ENCODE measurements at places on chromosomes 7 and 10.

DNA sequence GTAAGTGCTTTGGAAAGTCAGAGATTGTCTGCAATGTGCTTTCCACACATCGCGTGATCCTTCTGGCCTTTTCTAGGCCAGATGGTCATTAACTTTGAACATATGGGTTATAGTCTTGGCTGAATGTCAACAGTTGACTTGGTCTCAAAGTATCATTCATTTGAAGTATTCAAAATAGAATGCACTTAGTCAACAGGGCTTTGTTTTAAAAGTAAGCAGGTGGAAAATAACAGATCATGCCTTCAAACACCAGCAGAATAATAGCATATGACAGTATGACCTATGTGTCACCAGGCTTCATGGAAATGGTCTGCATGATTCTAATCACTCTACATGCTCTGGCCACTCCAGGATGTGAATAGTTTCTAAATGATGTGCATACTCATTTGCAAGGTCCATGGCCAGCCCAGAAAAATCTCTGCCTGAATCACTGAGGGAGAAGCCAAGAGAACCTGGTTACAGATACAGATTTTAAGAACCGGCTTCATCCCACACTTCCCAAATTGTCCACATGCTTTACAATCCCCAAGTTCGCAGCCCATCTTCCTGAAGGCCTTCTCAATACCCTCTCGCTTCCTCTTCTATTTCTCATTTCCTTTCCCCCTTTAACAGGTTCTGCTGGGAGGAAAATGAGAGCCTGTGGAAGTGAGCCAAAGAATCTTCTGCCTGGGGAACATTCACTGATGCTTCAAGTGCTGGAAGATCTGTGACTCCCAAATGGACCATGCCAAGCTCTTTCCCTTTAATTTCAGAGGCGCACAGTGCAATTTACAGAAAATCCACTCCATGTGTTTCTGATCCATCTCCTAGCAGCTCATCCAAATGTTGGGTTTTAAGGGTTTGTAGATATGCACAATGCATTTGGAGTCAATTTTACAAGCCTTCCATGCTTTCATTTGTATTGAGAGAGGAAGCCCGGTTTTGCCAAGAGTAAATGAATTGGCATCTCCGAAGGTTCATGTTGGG, 122.8 kb upstream of the GDF10 start:
- no peak for DNase-seq

- no peak for DNase-seq
Measured at GRCh38 chr7:82375129-82375528, 68.4 kb downstream of the CACNA2D1 start.

- no peak for DNase-seq
Measured at GRCh38 chr7:127809261-127809702, 157.3 kb downstream of the SND1 start.

DNA sequence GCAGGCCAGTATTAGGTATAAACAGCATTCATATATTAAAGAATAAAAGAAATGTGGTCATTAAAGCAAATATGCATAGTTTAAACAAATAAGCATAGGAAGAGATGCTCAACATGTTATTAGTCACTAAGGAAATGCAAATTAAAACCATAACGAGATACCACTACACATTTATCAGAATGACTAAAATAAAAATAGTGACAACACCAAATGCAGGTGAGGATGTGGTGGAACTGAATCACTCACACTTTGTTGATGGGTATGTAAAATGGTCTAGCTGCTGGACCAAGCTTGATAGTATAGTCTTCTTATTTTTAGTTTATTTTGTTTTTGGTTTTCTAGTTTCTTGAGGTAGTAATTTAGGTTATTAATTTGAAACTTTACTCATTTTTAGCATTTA, 242.9 kb downstream of the HGF start:
- DNase-seq: no peak

DNA sequence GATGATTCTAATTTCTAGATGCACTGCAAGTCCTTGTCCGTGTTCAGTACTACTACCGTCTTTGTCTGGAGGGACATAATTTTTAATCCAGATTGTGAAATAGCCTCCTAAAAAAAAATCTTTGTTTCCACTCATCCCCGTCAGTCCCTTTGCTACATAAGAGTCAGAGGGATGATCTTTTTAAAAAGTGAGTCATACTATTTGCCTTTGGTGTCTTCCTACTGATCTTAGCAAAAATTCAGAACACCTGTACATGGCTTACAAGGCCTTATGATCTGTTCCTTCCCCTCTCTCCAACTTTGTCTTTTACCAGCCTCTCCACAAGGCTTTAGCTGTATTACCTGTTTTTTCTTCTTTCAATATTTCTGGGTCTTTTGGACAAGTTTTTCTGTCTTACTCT, 173.5 kb downstream of the MLLT10 start:
- no peak for DNase-seq

DNA sequence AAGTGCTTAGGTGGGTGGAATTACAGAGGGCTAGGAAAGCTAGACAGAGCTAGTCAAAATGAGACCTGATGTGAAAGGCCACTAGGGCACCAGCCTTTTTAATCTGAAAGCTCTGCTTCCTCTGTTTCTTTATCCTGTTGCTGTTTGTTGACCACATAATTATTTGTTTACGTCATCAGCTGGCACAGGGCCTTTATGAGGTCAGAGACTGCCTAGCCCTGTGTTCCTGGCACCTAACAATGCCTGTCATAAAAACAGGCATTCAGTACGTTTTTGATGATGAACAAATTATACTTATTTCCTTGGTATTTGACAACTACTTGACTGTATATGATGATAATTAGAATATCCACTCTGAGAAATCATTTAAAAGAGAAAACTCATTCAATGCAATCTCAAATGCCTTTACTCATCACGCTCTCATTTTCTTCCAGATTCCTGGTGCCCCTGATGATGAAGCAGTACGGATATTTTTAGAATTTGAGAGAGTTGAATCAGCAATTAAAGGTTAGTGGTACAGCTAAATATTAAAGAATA, 26.0 kb downstream of the RBM17 start:
- no peak for DNase-seq

GRCh38 chr10:49335364-49335972, 36.5 kb downstream of the C10orf71 start:
- no peak for DNase-seq

- no peak for DNase-seq
Measured at GRCh38 chr10:125533866-125534265, 149.1 kb downstream of the TEX36 start.

GRCh38 chr7:16728811-16729210, 24.7 kb upstream of the TSPAN13 start:
- no peak for DNase-seq

DNA sequence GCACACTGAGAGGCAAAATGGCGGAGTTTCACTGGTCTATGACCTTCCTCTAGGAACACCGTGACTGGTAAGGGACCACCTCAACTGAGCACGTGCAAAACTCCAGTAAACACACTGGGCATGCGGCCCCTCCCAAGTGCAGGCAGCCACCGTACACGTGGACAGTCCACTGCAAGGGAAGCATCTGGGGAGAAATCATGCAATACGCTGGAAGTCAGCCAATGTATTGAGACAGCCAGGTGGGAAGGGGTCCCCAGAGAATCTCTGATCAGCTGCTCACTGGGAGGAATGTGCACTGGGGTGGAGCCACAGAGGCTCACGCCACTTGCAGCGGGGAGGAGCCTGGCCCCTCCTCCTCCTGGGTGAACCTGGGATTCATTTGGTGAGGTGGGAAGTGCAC, 49.3 kb downstream of the CFAP46 start:
- DNase-seq: no peak

DNA sequence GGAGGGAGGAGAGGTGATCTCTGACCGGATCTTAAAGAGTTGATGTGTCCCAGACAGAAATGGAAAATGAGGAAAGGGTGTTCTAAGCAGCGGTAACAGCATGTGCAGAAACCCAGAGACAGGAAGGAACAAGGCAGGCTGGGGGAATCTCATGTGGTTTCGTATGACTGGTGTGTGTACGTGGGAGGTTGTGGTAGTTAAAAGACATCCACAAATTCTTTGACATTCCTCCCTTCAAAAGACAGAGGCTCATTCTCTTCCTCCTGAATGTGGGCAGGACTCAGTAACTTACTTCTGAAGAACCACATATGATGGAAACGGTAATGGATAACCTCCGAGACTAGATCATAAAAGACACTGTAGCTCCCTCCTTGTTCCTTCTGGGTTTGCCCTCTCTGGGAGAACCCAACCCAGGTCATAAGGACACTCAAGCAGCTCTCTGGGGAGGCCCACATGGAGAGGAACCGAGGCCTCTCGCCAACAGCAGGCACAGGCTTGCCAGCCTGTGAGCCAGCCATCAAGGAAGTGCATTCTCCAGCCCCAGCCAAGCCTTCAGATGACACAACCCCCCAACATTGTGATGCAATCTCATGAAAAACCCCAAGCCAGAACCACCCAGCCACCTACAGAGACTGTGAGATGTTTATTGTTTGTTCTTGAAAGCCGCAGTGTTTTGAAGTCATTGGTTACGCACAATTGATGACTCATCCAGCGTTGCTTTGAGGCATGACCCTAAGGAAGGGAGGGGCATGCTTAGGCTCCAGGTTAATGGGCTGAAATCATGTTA, 116.0 kb downstream of the SLIT1 start:
- no peak for DNase-seq

GRCh38 chr10:35433851-35434426, 97.6 kb downstream of the CCNY start:
- no peak for DNase-seq

GRCh38 chr10:92692697-92693533, 3.2 kb downstream of the HHEX start:
- no peak for DNase-seq

GRCh38 chr7:77420438-77420837, 4.3 kb upstream of the GSAP start:
- DNase-seq: no peak

GRCh38 chr10:25176421-25176968, 1.7 kb downstream of the GPR158 start:
- no peak for DNase-seq

DNA sequence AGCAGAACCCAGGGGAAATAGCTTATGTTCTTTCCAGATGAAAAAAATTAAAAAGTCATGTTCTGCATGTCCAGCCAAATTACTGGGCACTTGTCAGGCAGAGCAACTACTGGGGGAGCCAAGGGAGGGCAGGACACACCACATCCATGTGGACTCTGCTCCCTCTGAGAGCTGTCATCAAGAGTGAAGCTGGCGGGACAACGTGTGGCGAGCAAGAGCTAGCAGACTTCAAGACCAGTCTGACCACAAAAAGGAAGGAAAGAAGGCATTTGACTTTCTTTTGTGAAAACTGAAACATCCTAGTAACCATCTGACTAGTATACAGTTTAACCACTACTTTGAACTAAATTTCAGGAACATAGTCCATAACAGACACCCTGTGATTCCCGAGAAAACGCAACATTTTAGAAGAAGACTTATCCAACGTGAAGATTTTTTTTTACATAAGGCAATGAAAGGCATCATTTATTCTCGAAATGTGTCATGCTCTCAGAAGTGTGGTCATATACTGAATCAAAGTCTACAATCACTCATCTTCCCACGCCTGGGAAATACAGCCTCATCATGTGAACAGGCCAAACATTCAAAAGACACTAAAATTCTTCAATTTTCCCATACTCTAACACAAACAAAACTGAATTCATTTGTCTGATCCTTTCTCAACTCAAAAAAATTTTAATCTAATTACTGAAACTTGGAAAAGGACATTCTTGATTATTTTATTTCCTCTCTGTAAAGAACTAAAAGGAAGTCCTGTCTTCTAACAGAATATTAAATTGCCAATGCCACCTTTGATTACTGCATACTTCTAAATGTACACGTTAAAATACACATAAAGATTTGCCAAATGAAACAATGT, 15.5 kb downstream of the CYTH3 start:
- DNase-seq: no peak

GRCh38 chr10:71599518-71599917, 120.1 kb downstream of the C10orf105 start:
- DNase-seq: no peak

DNA sequence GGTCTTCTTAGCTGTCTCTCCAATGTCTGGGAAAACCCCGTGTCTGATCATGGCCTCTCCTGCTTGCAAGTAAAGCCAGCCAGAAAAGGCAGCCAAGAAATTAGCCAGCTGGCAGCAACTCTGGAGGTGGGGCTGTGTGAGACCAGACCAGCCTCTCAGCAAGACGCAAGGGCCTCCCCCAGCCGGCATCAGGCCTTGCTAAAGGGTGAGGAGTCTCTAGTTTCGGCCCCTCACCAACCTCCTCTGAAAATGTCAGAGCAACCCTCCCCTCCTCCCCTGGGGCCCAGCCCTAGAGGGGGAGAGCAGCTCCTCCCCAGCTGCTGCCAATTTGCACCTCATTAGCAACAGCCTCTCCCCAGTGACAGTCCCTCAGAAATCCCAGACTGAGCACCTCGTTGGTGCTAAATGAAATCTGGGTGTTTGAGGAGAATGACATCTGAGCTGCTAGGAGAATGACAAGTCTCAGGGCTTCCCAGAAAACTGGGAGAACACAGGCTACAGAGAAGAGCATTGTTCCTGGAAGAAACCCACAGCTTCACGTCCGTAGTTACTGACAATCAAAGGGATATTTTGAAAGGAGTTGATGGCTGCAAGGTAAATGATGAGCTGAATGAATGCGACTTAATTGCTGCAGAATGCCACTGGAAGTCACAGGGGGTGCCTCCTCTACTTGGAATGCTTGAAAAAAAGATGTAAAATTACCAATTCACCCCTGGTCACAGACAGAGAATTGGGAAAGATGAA, 25.9 kb downstream of the DGKI start:
- DNase-seq: no peak

GRCh38 chr7:42254217-42254616, 17.2 kb upstream of the GLI3 start:
- DNase-seq: no peak

DNA sequence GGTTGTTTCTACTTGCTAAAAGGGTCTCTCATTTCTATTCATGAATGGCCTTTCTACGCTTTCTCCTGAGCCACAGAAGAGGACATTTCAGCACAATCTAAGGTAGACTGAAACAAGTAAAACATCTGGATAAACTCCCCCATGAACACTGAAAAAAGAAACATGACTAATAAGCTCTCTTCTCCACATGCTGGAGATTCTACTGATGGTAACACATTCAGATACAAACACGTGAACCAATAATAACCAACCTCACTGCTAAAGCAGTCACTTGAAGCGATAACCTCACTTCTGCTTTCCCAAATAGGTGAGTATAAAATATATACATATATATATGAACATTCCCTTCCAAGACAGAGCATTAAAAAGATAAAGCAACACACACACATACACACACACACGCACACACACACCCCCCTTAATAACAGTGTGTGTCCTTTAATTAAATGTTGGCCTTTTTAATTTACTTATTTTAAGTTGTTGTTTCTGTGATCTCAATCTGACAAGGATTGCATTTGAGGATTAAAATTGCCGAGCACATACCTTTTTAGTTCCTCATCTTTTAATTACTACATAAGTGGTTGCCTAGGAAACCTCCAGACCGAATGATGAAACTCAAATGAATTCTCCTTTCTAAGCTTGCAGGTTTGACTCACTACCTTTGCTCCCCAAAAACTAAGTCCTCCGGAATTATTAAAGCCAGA, 292.4 kb upstream of the KLF14 start:
- no peak for DNase-seq

DNA sequence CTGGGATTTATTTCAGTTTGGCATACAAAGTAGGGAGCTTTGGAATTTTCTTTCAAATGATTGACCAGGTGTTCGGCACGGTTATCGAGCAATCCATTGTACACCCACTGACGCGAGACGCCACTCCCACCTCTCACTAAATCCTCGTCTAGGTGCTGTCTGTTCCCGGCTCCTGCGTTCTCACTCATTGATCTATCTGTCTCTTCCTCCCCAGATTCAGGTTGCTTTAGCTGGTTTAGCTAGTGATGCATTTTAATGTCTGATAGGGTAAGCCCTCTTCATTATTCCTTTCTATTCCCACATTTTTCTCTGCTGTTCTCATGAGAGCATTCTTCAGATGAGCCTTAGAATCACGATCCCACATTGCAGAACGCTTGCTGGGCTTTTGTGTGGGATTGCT, 91.7 kb downstream of the ELFN1 start:
- no peak for DNase-seq
